AML-193 (cell line): ENCODE measurements at places on chromosomes 2 and 18.
A peak's percentile ranks its signal among the peaks of the same experiment; 100 is the strongest.

- DNase-seq: peak; percentile 50
These were observed 201.9 kb downstream of the CLIP4 start for GRCh38 chr2:29317077-29317517.

DNA sequence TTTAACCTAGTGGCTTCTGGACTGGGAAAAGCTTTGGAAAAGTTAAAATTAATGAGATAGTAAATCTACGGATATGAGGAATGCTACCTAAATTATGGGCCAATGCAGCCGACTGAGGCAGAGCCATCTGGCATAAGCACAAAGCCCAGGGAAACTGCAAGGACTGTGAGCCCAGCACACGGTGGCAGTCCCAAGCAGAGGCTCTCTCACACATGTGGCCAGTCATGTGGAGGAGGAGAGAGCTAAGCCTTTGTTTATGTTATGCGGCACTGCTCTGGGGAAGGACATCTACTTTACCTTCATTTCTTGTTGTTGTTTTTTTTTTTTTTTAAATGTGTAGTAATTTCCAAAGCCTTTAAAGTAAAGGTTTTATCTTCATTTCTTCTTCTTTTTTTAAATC lies 267.0 kb downstream of the STK39 start:
- DNase-seq: no peak

- DNase-seq: no peak
These were observed 108.7 kb downstream of the UXS1 start for GRCh38 chr2:106085181-106085940.

- peak; percentile 52 for DNase-seq
These were observed 53.9 kb downstream of the RTTN start for GRCh38 chr18:70151614-70152013.

GRCh38 chr2:45301307-45302277 lies 292.3 kb upstream of the SIX2 start:
- no peak for DNase-seq

- no peak for DNase-seq
These were observed 347.0 kb downstream of the CYRIA start for GRCh38 chr2:16318474-16319195.

DNA sequence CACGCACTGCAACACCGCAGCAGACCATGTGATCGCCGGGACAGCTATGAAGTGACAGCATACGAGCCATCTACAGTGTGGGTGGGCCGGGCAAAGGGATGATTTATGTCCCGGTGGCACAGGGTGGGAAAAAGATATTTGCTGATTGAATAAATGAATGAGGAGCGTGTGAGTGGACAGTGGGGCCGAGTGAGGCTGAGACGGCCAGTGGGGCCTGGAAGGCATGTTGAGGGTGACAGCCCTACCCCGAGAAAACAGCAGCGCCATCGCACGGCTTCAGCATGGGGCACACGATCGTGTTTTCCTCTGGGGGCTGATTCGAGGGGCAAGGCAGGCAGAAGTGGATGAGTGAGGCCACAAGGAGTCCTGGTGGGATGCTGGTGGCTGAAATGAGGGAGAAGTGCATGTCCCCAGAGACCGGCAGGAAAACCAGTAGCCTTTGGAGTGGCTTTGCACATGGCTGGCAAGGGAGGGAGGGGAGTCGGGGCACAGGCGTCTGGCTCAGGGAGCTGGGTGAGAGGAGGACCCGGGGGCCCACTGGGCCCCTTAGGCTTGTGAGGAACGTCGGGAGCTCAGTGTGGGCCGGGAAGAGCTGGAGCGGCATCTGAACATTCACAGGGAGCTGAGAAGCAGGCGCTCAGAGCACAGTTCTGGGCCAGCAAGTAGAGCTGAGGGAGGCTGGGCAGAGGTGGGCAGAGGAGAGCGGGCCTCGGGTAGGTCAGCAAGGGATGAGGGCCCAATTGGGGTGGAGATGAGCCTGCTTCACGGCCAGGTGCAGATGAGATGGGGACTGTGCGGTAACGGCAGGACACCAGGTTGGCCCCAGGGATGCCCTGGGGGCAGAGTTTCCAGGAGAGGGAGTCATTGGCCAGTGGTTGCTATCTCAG lies 32.1 kb upstream of the MAL start:
- no peak for DNase-seq

DNA sequence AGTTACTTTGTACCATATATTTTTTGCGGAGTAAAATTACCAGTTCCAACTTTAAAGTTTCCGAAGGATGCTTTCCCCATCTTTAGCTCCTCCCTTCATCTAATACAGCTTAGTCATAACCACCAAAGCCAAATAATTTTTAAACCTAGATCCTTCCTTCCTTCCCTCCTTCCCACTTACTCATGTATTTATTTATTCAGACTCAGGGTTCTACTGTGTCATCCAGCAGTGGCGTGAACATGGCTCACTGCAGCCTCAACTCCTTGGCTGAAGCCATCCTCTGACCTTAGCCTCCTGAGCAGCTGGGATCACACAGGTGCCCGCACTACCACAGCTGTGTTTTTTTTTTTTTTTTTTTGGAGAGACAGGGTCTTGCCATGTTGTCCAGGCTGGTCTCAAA lies 4.4 kb downstream of the LPIN2 start:
- no peak for DNase-seq

DNA sequence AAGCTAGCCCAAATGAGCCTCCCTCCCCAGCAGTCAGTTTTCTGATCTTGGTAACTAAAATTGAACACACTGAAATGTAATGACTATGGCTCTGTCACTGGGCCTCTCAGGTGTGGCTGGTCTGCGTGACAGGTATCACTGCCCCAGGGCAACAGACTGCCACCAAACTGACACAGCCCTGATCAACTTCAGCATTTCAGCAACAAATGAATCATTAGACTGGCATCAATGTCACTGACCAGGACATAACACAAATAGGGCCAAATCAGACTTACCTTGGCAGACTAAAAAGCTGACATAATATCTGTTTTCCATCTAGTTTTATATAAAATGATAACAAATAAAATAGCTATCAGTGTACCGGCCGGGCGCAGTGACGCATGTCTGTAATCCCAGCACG lies 290.8 kb upstream of the CHAC2 start:
- DNase-seq: no peak

DNA sequence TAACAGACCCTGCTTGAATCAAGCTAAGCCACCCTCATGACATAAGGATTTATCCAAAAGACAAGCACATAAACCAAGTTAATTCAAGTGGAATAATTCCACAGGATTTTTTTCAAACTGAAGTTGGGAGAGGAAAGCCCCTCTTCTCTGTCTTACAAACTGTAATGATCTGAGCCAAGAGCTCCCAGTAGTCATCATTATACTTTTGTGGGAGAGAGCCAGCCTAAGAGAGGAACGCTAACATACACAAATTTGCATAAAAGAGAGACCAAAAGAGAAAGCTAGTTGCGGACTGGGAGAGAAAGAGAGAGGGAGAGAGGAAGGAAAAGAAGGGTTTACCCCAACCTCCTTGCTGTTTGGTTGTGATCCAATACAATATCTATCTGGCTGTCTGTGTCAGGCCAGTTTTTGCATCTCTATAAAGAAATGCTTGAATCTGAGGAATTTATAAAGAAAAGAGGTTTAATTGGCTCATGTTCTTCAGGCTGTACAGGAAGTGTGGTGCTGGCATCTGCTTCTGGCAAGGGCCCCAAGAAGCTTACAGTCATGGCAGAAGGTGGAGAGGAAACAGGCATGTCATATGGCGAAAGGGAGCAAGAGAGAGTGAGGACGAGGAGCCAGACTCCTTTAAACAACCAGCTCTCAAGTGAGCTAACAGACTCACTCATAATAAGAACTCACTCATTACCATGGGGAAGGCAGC lies 20.8 kb upstream of the PUM2 start:
- no peak for DNase-seq

GRCh38 chr18:5251117-5251516 lies 44.4 kb downstream of the ZBTB14 start:
- no peak for DNase-seq

DNA sequence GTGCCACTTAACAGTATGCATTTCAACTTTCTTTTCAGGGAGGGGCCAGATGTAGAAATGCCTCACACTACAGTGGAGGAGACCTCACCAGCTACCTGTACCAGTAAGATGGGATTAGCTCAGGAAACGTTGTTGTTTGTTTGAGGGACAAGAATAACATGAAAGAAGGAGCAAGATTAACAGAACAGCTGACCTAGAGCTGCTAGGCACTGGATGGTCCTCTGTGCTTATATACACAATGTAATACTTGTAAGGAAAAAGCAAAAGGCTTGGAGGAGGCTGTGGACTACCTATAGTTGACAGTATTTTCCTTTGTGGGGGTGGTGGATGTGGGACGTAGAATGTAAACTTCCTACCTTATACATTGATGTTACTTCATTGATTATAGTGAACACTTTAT lies 154.4 kb downstream of the FMNL2 start:
- DNase-seq: no peak

DNA sequence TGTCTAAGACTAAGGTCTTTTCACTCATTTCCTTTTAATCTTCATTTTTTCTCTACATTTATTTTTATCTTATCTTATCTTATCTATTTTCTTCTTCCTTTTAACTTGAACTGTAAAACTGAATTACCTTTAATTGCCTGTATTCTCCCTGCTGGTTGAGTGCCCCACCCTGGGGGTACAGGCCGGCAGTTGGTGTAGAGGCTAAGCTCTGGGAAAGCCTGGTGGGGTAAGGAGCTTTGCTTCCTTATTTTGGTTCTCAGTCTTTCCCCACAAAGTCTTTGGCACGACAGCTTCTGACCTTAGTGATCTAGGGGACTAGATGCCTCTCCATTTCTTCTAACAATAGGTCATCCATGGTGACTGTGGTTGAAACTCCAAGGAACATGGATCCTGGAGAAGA lies 26.8 kb upstream of the HAAO start:
- no peak for DNase-seq

GRCh38 chr2:102618452-102619413 lies 620 bp upstream of the SLC9A2 start:
- DNase-seq: no peak

DNA sequence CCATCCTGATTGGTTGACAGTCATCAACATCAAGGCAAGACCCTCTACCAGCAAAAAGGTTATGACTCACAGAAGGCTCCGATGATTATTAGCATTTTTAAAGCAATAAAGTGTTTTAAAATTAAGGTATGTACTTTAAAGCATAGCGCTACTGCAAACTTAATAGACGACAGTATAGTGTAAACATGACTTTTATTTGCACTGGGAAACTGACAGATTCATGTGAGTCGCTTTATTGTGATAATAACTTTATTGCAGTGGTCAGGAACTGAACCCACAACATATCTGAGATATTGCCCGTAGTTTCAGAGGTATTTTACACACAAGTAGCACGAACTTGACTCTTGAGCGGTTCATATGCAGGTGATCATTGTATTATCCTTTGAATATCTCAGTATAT lies 249.1 kb downstream of the LTBP1 start:
- DNase-seq: no peak

DNA sequence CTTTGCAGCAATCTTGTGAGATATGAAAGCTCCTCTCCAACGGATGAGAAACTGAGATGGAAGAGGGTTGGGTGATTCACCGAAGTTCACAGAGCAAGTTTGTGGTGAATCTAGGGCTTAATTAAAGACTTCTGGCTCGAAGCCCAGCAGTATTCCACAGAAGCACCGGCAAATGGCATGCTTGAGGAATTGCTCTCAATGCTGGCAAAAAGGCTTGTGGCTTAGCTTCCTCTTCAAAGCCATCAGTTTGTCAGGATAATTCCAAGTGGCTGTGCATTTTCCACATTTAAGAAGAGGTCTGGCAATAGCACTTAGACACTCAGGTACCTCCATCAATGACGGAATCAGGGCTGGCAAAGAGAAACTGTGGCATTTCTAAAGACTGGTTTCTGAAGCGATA lies 98.7 kb upstream of the SLC66A3 start:
- DNase-seq: no peak

DNA sequence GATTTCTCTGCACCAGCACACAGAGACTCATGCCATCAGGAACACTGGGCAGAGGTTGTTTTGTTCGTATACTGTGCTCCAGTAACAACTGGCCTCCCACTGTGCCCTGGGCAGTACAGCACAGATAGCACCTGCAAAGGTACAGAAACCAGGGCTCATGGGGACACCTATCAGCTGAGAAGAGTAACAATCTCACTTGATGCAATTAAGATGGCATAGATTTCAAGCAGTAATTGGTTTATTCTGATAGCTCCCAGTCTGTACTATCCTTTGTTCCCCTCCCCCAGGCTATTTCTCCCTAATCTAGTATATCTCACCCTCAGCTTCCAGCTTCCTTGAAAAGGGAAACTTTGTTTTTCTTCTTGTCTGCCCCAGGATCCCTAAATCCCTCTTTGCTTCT lies 343.9 kb upstream of the MMADHC start:
- DNase-seq: no peak
